Stimulated activated CD8-positive, alpha-beta memory T cell treated with anti-CD3 and anti-CD28 coated beads, Interleukin-2, amount 100 ng/mL, for 1 hour (primary cell): ENCODE measurements at places on chromosomes 5 and 9.

DNA sequence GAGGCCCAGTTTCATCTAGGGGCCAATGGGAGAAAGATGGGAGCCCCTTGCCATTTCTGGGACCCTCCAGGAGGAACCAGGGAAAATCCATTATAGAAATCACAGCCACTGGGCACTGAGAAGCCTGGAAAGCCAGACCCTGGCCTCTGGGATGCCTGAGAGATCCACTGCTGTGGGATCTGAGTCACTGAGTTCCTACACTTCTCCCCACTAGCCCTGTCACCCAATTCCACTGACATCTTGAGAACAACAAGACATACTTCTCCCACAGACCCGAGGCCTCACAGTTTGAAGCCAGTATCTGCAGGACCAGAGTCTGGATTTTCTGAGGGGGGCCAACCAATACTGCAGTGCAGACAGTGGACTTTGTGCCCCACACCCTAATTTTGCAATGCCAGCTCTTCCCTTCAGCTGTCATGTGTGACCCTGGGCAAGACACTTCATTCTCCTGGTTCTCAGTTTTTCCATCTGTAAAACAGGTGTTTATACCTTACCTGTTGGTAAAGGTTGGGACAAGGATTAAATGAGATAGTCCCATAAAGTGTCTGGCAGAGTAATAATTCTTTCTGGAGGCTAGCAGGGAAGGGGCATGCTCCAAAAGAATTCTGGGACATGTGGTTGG, 46.5 kb downstream of the CXXC5 start:
- no peak for DNase-seq

DNA sequence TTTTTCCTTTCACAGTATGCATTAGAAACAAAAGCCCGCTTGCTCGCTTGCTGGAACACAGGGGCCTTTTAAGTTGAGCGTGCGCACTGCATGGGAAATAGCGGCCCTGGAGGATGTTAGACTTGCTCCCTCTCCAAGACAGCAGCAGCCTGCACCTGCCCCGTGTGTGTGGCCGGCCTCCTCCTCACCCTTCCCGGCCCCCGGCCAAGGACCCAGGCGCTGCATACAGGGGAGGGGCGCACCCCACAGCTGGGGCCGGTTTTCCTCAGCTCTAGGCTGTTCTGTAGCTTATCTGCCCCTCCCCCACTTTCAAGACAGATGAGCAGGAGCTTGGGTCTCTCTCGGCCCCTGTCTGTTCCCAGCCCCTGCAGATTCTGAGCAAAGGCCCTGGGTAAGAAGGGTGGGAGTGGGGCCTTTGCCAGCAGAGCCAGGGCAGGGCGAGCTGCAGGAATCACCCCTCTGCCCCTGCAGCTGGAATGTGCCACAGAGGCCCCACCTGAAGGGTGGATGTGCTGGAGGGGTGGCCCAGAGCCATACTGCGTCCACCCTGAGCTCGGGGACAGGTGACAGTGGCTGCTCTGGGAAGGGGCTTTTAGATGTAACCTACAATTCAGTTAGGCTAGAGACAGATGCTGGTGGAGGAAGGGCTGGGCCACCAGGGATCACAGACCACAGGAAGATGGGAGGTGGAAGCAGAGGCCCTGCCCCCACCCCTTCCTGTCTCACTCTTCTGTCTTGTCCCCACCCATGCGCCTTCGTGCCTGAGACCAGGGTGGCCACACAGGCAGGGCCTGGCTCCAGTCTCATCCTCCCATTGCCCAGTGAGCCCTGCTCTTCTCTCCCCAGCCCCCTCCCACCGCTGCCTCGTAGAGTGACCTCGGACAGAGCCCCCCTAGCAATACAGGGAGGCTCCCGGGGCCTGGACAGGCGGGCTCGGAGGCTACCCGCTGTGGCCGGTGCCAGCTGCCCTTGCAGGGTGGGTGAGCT, 132.4 kb downstream of the DAB2IP start:
- no peak for DNase-seq

GRCh38 chr5:142544071-142544753, 141.7 kb downstream of the FGF1 start:
- DNase-seq = no peak

DNA sequence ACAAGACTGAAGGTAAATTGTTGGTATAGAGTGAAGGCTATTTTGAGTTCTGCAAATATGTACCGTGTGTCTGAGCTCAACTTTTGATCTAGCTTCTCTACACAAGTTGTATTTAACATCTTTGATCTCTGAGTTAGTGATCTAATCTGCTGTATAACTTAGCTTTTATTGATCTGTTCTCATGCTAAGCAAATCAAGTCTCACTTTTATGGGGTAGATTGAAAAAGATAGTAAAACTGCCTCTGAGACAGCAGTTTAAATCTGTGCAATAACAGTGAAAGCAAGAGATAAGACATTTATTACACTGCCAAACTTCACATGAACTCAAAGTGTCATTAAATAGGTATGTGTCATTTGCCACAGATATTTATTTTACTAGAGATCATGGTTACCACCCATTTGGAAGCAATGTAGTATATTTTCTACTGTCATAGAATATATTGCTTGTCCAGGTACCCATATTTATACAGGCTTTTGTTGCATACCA, 477.3 kb downstream of the ISL1 start:
- DNase-seq = no peak

- DNase-seq = no peak
These were observed 4.5 kb downstream of the MAMDC4 start for GRCh38 chr9:136856541-136857141.

GRCh38 chr5:160500786-160501779, 79.4 kb downstream of the PTTG1 start:
- DNase-seq = no peak

DNA sequence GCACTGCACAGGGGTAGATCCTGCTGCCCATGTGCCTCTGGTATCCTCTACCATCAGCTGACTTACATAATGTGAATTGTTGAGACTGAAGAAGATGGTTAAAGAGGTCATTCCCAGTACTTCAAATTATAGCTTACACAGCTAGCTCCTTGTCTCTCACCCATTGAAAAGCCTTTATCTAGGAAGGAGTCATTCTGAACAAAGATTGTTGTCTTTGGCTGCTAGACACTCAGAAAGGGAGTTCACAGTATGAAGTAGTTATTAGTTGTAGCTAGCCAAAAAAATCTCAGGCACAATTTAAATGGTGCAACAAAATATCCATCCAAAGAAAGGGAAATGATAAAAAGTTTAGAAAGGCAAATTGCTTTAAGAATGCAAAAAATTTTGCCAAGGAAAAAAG, 102.0 kb upstream of the NREP start:
- no peak for DNase-seq

GRCh38 chr5:112342389-112342788, 76.7 kb downstream of the EPB41L4A start:
- DNase-seq = no peak

- no peak for DNase-seq
These were observed 307.0 kb downstream of the BNC2 start for GRCh38 chr9:16563446-16563845.

- no peak for DNase-seq
These were observed 101.9 kb upstream of the EFNA5 start for GRCh38 chr5:107772418-107773310.

GRCh38 chr9:14645648-14646047, 47.6 kb downstream of the ZDHHC21 start:
- DNase-seq = no peak

GRCh38 chr5:149128023-149128875, 13.0 kb upstream of the ABLIM3 start:
- DNase-seq = no peak

DNA sequence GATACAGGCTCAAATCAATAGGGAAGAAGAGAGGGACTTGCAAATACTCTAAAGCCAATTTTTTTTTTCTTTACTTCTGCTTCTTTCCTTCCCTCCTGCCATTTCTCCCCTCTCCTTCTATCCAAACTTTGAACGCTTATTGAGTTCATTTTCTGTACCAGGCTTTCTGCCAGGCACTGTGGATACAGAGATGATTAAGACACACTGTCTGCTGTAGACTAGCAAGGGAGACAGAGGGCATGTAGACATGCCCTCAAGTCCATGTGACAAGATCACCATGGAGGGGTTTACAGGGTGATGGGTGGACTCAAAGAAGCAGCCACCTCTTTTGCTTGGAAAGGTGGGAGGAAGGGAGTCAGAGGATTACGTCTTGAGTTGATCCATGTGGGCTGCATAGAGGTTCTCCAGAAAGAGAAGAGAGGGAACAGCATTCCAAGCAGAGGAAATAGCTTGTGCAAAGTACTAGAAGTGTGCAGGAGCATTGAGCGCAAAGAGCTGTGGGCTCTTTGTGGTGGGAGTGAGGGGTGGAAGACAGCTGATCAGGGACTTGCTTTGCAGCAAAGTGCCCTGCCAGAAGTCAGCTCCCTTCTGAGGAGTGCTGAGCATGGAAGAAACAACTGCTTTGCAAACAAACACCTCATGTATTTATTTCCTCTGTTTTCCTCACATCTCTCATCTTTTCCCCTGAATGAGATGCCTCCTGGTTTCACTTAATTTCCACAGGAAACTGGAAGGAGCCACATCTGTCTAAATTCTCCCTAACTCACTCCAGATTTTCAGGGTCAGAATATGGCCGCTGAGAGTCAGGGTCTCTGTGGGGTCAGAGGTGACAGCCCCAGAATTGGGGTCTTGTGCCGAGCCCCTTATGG, 64.4 kb upstream of the COL15A1 start:
- DNase-seq = no peak

DNA sequence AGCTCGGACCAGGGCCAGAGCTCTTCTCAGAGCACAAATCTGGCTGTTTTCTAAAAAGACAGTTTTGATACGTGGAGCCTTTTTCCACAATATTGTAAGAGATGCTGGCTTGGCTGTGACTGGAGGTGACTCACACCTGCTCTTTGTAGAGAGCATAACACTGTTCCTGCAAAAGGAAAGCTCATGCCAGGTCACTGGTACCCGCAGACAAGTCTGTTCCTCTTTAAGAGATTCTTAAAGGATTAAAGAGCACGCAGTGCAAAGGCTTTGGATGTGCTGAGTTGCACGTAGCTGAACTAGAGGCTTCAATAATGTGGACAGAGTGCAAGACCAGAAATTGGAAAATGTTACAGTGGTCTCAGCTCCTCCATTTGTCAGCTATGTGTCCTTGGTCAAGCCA, 19.0 kb downstream of the ACTL7B start:
- no peak for DNase-seq

DNA sequence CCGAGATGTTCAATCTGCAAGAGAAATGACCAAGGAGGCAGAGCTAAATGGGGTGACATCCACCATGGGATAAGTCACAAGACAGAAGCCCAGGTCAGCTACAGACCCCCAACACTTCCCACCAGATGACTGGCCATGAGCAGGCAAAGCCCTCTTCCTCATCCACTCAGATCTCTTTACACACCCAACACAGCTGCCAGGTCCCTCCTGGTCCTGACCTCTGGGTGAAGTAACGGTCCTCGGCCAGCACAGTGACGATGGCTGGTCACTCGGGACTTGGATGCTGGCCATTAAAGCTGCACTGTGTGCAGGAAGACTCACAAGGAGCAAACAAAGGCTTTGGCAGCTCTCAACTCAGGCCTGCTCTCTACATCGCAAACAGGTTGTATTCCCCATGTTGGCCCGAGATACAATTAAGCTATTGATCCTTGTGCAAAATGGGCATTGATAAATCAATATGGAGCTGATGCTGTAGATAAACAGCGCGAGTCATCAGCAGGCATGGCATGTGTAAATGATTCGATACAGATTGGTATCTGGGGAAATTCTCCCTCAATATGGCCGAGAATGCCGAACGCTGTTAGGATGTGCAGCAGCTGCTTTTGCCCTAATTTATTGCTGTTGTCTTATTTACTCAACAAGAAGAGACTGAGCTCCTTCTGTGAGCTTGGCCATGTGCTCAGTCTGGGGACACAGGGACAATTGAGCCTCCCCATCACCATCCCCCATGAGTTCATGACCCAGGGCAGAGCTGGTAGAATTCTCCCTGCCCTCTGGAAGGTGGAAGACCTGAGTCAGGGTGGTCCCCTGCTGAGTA, 98.7 kb downstream of the C5orf15 start:
- DNase-seq = no peak

DNA sequence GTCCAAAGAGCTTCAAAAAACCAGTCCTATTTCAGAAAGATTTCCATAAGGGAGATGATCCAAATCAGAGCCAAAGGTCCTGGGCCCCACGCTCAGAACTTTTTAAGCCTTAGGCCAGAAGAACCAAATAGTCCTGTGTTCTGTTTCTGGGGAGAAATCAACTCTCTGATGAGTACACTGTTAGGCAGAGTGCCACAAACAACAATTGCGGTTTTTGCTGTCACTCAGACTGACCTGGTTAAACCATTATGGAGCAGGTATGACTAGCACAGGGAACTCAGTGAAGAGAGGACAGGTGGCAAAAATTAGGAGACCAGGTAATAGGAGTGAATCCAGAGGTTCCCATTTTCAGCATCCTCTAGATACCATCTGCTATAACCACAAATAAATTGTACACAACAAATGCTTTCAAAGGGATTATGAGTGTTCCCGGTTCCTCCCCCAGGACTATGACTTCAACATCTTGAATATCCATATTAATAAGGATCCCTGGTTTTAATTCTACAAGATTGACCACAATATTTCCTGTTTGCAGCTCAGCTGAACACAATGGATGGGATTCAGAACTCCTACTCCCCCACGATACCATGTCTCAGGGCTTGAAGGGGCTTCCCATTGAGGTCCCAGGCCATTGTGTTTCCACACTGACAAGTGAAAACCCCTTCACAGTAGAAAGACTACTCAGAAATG, 52.1 kb upstream of the FREM1 start:
- no peak for DNase-seq

DNA sequence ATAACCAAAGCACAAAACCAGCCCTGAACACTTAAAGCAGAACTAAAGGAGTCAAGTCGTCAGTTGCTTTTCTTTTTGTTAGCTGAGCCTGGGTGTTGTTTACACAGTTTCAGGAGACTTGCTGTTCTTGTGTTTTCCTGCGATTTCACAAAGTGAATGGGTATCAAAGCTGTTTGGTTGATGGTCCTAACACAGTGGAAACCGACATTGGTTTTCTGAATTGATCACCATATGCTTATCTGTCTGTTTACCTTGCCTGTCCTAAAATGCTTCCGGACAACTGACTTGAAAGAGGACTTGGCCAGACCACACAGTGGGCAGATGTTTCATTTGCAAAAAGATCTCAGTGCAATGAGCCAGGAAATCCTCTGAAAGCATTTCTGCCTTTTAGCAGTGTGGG, 676.4 kb downstream of the PRELID2 start:
- DNase-seq = no peak
